ENCODE measurements at places on chromosomes 6 and 20. TPM values are rescaled to one million over a fixed set of nuclear protein-coding genes. Genes with fewer than 3 reads are reported as not detected.

Gene C20orf173
- not detected for total RNA-seq

Gene C20orf204
- 1.8 TPM for total RNA-seq

Gene NFS1
- 89.4 TPM for total RNA-seq

Gene KCNK5
- not detected for total RNA-seq

Gene OOEP
- total RNA-seq = not detected

Gene CLPSL1
- total RNA-seq = not detected

Gene DBNDD2
- 0.86 TPM for total RNA-seq

Gene BMP7
- 81.3 TPM for total RNA-seq

Gene EYA2
- total RNA-seq = not detected

Gene ID4
- 38.2 TPM for total RNA-seq

Gene DDX27
- total RNA-seq = 43.4 TPM

Gene CALHM4
- total RNA-seq = not detected

Gene BANF2
- not detected for total RNA-seq

GRCh38 chr6:105746130-105746505 lies 340.0 kb upstream of the PRDM1 start:
- DNase-seq = no peak

DNA sequence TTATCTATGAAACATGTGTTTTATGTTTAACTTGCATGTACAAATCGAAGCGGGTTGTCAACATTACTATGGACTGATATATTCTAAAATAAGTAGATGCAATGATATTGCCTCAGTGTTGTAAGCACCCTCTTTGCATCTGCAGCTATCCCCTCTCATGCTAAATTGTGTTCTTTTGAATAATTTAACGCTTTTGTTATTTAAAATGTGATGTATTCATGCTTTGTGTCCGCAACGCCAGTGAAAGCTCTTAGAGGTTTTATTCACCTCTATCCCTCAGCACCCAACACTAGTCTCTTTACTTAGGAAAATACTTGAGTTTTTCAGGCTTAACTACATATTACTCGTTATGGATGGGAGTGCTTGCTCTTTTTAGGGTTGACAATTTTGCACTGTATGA lies 173.7 kb upstream of the ID4 start:
- DNase-seq = no peak

DNA sequence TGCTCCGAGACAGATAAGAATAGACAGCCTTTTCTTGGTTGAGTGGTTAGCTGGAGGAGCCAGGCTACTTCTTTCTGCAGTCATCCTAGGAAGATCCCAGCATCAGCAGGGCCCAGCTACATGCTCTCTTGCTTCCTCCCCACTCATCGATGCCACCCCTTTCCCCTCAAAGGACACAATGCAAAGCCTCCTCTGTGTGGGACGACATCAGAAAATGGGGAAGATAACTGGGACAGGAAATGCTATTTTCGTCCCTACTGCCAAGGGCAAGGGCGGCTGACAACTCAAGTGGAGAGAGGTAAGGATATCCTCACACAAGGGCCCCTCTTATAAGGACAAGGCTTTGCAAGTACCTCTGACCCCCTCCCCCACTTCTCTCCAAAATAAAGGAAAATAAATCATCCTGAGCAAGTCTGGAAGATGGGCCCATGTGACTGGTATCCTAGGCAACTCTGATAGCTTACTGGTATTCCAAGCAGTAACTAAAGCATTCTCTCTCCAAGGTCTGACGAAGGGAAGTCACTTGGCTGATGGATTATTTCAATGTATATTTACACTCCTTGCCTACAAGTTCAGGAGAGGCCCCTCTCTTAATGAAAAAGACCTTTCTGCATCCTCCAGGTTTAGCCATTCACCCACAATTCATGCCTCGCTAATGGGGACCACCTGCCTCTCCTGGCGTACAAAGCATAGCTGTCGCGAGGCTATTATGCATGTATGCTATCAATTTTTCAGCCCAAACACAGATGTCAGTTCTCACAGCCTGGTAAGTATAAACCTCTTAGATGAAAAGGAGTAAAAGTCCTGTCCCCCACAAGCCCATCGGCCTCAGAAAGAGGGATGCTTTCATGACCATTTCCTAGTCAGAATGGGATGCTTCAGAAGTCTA lies 11.3 kb downstream of the ELMO2 start:
- DNase-seq = no peak

DNA sequence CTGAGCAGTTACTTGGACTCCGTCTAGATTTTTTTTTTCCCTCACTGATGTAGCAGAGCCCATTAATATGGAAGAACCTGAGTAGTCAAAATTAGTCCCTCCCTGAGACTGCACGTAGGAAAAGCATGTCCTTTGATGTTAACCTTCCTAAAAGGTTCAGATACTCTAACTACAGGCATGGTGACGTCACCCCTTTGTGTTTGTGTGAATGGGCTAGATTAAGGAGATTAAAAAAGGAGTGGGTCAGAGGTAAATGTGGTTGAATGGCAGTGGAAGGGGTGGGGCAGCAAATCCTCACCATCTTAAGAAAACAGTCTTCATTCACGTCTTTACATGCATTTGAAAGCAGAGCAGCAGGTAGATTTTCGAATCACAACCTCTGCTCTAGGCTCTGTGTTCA lies 521.1 kb downstream of the TFAP2B start:
- DNase-seq = no peak

DNA sequence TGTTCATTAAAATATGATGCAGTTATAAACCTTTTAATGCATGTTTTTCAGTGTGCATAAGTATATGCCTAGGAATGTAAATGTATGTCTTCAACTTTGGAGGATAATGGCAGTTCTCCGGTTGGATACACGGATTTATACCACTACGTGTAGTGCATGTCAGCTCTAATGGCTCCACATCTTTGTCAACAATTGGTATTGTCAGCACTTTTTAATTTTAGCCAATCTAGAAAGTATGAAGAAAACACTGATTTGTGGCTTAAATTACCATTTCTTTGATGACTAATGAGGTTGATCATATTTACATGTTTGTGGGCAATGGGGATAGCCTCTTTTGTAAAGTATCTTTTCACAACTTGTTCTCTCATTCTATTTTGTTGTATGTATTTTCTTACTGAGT lies 10.9 kb upstream of the RAB32 start:
- DNase-seq = no peak

- no peak for DNase-seq
These were observed 34.9 kb downstream of the GFOD1 start for GRCh38 chr6:13452346-13453117.

- DNase-seq = no peak
These were observed 65.6 kb upstream of the ARMH2 start for GRCh38 chr6:24864343-24864742.

- no peak for DNase-seq
These were observed 7.6 kb downstream of the CDKN1A start for GRCh38 chr6:36685926-36686667.

GRCh38 chr20:7031222-7031621 lies 263.7 kb downstream of the BMP2 start:
- DNase-seq = no peak

DNA sequence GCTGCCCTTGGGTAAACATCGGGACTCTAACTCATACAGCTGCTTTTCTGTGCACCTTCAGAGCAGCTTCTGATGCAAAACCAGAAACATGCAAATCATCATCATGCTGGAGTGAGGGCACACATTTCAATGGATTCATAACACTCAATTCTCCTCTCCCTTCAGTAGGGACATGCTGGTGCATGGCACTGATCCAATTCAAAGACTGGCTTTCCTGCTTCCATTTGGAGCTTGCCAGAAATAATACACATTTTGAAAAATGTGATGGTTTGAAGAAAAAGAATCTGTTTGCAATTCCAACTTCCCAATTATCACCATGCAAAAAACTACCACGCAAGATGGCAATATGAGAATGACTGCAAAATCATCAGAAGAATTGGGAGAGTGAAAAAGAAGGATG lies 65.2 kb upstream of the PDE10A start:
- DNase-seq = peak; percentile 79

GRCh38 chr20:38867062-38867359 lies 59.2 kb upstream of the FAM83D start:
- no peak for DNase-seq

GRCh38 chr20:7490288-7490687 lies 450.0 kb downstream of the HAO1 start:
- DNase-seq = no peak

GRCh38 chr20:19257865-19258264 lies 45.4 kb downstream of the SLC24A3 start:
- DNase-seq = no peak

DNA sequence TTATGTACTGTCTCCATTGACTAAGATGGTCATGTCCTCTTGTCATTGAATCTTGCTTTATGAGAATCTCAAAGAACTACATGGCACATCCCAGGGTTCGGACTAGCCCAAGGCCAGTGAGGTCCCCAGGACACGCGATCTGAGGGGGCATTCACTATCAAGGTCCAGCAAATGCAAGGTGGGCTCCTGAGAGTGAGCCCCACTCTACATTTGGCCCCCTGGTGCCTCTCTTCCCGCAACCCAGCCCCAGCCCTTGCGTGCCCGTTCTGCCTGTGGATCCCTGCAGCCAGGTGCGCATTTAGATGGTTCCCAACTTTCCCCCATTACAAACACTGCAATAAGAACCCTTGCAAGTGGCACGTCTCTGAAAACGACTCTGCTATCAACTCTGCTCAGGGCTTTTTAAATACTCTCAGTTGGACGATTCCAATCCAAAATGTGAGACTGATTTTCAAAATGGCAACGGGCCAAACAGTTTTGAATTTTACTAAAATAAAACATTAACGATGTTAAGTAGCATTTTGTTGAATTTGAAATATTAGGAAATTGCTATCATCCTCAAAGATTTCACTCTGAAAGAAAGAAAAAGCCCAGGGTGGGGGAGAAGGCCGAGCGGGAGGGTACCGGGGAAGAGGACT lies 59.6 kb downstream of the NFATC2 start:
- no peak for DNase-seq

DNA sequence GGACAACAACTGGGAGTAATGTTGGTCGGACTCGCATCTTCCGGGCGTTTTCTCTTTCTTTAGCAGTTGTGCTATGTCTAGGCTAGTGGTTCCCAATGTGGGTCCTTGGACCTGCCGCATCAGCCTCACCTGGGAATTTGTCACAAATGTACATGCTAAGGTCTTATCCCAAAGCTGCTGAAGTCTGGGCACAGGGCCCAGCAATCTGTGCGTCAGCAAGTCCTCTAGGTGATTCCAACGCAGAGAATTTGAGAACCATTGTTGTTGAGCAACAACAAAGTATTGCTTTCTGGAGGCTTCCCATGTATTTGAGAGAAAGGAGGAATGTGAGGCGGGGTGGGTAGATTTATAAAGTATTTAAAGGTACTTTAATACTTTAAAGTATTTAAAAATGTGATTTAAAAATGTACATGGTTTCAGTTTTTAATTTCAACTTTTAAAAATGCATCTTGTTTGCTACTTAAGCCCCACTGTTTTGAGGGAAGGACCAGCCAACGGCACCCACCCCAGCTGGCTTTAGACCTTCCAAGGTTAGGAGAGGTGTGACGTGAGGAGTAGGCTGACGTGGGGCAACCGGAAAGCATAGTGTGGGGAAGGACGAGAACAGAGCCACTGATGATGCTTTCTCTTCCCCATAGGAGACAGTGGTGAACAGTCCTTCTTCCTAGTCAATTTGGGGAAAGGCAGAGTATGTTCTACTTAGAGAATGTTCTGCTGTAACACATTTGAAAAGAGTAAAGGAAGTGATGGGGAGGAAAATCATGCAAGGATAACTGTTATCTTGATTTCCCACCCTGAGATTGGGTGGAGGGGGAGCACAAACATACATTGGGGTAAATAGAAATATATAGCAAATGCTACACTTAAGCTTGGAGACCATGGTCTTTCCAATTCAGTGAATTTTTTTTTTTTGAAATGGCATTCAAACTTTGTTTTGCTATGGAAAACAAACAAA lies 4.3 kb downstream of the UST start:
- DNase-seq = peak; percentile 78

DNA sequence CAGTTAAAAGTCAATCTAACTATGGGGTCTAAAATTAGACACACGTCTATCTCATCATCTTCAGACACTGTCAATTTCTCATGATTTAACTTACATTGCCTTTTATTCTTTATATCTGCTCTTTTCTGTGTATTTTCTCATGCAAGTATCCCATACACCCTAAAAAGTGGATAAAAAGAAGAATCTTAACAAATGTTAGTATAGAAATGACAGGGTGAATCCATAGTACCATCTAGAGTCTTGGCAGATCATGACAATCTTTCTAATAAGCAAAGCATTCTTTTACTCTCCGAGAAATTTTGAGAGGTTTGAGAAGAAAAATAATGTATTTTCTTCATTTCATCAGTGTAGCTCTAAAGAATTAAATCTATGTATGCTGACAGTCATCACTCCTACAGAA lies 382.7 kb downstream of the C6orf118 start:
- no peak for DNase-seq

GRCh38 chr20:2122936-2123335 lies 21.3 kb downstream of the STK35 start:
- DNase-seq = no peak

- no peak for DNase-seq
These were observed 13.7 kb downstream of the TTLL2 start for GRCh38 chr6:167338541-167339117.

DNA sequence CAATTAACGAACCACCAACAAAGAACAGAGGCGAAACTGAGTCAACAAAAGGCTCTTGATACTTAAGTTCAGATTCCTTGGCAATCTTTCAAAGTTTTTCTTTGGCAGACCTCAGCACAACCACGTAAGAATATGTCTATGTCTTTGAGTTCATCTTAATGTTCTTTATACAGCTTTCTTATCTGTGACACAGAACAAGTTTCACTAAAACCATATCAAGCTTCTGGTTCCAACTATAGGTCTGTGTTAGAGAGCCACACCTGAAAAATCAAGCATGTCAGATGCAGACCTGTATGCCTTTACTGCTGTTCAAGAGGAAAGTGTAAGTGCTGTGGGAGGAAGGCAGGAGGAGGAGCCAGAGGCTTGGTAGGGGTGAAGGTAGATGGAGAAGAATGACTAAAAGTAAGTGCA lies 271.3 kb downstream of the KHDC1L start:
- DNase-seq = no peak

GRCh38 chr6:43779852-43780236 lies 9.8 kb downstream of the VEGFA start:
- DNase-seq = no peak

DNA sequence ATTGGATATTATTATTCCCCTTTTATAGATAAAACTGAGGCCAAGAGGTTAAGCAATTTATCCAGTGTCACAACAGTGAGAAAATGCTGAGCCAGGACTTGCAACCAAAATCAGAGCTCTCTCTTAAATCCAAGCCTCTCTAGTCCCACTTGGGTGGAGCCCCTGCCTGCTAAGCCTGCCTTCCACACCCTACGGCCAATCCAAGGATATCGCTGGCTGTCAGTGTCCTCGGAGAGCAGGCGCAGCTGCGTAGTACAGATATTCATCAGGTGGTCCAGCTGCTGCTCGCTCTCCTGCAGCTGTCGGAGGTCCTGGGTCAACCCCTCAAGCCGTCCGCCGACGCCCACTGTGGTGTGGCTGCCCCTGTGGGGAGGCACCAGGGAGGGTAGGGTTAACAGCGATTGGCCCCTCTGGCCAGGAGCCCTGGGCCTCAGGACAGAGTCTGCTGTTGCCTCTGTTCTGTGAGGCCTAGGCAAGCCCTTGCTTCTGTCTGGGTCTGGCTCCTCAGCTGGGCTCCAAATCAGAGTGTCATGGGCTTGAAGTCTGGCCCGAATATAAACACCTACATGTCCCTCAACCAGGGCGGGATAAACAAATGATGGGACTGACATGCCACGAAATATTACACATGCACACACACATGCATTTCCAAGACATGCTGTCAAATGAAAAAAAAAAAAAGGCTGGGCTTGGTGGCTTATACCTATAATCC lies 3.9 kb upstream of the NECAB3 start:
- DNase-seq = no peak
